GOT3 (cell line): ENCODE measurements at places on chromosomes 2 and 18.

- no peak for DNase-seq
These were observed 125.5 kb upstream of the SIX2 start for GRCh38 chr2:45134726-45135125.

DNA sequence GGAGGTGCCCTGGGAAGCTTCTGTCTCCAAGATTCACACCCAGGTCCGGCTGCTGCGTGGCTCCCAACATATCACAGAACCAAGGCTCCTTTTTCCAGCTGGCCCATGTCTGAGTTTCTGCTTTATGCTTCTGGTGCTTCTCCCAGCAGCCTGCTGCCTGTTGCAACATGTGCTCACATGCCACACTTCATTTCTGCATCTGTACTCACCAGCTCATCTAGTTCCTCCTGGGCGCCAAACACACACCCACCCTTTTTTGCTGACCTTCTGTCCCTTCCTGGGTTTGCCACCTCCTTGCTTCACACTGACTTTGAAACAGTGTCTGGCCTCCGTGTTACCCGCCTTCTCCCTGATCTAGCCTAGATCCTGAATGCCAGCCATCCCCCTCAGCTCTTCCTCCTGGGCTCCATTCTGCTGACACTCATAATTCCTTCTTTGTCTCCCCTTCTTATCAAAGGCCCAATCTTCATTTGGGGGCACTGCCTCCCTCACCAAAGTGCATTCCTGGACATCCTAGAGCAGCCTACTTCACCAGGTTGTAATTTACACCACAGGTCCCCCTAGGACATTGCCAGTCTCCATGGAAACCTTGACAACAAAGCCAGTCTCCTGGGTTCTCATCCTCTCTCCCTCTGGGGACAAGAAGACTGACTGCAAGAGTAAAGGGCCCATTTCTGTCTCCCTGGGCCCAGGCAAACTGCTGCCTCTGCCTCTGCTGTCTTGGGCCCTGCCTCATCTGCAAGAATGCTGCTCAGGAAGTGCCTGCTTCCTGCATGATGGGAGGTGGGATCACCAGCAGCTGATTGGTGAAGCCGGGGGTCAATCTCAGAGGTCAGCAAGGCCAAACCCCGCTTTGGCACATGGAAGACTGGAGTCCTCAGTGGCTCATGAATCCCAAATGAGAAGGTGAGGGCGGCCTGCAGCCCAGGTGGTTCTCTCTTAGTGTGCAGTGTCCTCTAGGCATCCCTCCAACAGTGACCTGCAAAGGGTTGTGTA is 13.9 kb upstream of the PROM2 start:
- DNase-seq, result no peak

GRCh38 chr18:13446610-13447461 is 228.3 kb downstream of the LDLRAD4 start:
- DNase-seq, result no peak

DNA sequence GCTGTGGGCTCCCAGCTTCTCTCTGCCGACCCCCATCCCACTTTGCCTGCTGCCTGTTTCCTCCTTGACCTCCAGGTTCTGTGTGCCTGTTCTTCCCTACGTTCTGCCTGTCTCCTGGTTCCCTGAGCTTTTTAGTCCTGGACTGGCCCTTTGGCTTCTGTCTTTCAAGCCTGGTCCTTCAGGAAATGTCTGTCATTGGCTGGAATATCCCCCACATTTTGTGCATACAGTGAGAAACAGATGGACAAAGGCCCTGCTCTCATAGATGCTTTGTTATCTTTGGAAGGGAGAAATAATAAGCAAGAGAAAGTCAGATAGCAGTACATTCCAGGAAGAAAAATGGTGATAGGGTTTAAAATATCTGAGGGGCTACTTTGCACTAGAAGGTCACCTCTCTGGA is 5.7 kb downstream of the MGAT5 start:
- DNase-seq, result no peak

- no peak for DNase-seq
These were observed 31.3 kb upstream of the TMEM247 start for GRCh38 chr2:46448111-46448510.

- no peak for DNase-seq
These were observed 42.1 kb downstream of the NIFK start for GRCh38 chr2:121694398-121695170.

DNA sequence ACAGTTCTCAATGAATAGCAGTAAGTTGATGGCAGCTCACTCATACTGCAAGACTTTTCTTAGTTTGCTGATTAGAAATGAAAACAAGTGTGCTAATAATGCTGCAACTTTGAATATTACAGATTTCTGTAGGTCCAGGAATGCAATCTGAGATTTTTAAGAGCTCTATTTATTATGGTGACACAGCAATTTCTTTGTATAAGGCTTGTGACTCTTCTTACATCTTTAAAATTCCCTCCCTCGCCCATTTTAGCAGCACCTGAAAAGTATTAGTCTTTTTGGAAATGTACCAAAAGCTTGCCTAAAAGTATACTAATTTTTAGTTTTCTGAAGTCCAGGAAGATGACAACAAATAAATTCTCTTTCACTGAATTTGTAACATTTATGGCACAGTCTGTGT is 4.4 kb upstream of the HTR2B start:
- no peak for DNase-seq
